NCI-H460 (cell line): ENCODE measurements at places on chromosomes 5 and 9. TPM values are rescaled to one million over a fixed set of nuclear protein-coding genes. Genes with fewer than 3 reads are reported as not detected.
A peak's percentile ranks its signal among the peaks of the same experiment; 100 is the strongest.

GRCh38 chr9:77514886-77515711 lies 133.0 kb downstream of the GNA14 start:
- DNase-seq = no peak

Gene SPINK4
- total RNA-seq = not detected in 2 replicates

GRCh38 chr5:53512539-53512938 lies 32.1 kb downstream of the FST start:
- DNase-seq = no peak

Gene ARID3C
- not detected in 2 replicates for total RNA-seq

- DNase-seq = no peak
Observed at GRCh38 chr5:173768891-173769290, 119.3 kb upstream of the CPEB4 start.

Gene AGXT2
- total RNA-seq = not detected in 2 replicates

- DNase-seq = peak; percentile 40
Observed at GRCh38 chr9:4375424-4376200, 75.7 kb upstream of the GLIS3 start.

GRCh38 chr5:6435356-6435755 lies 13.3 kb upstream of the UBE2QL1 start:
- no peak for DNase-seq

- DNase-seq = no peak
Observed at GRCh38 chr9:37105234-37105633, 15.1 kb upstream of the ZCCHC7 start.

Gene INSL6
- total RNA-seq = not detected in 2 replicates

DNA sequence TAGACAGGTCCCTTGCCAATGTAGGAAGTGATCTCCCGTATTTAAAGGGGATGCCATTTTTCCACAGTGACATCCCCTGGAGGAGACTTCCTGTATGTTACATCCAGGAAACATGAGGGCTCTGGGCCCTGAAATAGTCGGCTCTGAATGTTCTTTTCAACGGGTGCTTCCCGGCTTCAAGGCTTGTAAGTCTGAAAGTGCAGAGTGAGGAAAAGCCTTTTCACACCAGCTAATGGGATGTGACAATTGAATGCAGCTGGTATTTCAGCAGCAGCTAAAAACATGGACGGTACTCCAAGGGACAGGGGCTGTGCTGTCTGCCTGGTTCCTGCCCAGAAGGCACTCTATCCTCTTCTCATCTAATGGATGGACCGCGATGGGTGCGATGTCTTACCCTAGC lies 1.4 kb downstream of the IL9 start:
- DNase-seq = no peak

- no peak for DNase-seq
Observed at GRCh38 chr9:70525519-70525918, 111.1 kb upstream of the KLF9 start.

DNA sequence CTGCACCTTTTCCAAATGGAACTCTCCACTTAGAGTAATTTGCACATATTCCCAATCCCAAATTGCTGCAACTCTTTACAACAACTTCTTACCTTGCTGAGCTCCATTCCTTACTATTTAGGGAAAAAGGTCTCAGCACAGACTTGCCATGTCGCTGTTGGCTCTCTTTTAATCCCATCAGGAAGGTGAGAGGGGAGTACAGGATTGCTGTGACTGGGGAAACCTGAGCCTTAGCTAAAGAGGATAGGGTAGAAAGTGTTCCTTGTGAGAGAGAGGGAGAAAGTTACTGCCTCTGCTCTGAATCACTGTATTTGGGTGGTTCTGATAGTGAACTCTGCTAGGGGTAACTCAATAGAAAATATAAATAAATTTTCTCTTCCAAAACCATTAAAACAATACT lies 43.7 kb upstream of the GABRA1 start:
- no peak for DNase-seq

DNA sequence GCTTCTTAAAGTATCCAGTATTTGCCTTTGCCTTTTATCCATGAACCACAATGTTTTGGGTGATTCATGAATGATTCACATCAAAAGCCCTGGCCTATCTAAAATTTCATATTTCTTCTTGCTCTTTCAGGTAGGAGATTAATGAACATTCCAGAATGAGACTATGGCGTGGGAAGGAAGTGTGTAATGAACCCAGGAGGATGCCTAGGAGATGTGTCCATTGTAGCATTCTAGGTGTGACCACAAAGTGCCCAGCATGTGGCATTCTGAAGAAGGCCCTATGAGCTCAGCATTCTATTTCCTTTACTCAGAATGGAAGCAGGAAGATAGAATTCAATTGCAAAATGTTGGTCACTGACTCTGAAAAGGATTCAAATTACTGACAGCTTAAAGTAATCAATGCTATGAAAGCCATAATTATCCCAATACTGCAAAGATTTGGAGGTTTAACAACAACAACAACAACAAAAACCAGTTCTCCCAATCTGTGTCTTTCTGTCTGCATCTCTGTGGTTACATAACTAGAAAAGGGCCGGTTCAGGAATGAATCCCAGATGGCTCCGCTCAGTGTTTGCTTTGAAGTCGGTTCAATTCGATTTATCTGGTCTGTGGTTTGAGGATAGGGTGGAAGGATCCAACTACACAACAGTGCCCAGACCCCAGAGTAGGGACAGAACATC lies 126.7 kb downstream of the FOXD1 start:
- DNase-seq = no peak

GRCh38 chr9:385818-386398 lies 171.2 kb downstream of the DOCK8 start:
- peak; percentile 46 for DNase-seq

Gene RANBP3L
- 0.17 TPM in 1 of 2 replicates, not detected in the other for total RNA-seq

Gene CDX1
- total RNA-seq = not detected in 2 replicates

DNA sequence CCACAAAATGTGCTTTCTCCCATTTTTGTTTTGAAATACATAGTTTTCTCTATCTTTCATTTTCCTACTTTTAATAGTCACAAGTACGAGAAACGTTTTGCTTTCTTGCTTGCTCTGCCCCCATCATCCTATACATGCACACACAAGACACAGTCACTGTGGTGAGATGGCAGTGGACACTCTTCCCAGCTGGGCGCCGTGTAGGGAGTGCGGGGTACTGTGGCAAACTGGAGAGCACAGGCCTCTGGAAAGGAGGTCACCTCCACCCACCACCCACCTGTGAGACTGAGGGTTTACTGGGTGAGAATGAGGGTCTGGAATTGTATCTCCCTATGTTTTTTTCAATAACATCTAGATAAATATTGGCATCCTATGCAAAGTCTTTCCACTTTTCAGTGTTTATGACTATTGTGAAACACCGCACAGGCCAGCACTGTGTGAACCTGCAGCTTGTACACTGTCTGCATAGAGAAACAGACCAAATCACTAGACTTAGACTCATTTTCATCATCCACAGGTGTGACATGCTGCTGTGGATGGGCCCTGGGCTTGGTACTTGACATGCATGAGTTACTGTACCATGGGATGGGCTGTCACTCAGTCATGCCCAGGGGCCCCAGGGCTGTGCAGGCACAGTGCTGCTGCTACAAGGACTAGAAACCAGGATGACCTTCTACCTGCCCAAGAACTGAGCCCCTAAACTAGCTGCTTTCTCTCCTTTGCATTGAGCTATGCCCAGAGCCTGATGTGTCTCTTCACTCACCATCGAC lies 118.1 kb upstream of the LMX1B start:
- DNase-seq = no peak

GRCh38 chr5:163163858-163164257 lies 273.5 kb upstream of the CCNG1 start:
- DNase-seq = no peak

Gene TAS2R1
- total RNA-seq = not detected in 2 replicates

- DNase-seq = no peak
Observed at GRCh38 chr5:177508221-177508611, 1.4 kb downstream of the DOK3 start.

DNA sequence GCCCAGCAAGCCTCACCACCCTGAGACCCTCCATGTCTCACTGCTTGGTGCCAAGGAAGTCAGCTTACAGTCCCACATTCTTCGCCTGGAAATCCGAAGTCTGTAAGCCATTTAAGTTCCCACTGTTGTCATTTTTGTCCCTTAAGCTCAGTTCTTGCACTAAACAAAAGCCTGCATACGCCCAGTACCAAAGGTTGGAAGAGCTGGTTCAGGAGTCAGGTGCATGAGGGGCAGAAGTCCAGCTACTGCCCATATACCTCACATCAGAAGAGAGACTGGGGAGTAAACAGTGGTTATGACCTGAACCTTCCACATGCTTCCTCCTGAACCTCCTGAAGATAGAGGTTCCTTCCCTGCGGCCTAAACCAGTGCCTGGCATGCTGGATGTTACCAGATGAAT lies 146.0 kb downstream of the FRMD3 start:
- DNase-seq = no peak

DNA sequence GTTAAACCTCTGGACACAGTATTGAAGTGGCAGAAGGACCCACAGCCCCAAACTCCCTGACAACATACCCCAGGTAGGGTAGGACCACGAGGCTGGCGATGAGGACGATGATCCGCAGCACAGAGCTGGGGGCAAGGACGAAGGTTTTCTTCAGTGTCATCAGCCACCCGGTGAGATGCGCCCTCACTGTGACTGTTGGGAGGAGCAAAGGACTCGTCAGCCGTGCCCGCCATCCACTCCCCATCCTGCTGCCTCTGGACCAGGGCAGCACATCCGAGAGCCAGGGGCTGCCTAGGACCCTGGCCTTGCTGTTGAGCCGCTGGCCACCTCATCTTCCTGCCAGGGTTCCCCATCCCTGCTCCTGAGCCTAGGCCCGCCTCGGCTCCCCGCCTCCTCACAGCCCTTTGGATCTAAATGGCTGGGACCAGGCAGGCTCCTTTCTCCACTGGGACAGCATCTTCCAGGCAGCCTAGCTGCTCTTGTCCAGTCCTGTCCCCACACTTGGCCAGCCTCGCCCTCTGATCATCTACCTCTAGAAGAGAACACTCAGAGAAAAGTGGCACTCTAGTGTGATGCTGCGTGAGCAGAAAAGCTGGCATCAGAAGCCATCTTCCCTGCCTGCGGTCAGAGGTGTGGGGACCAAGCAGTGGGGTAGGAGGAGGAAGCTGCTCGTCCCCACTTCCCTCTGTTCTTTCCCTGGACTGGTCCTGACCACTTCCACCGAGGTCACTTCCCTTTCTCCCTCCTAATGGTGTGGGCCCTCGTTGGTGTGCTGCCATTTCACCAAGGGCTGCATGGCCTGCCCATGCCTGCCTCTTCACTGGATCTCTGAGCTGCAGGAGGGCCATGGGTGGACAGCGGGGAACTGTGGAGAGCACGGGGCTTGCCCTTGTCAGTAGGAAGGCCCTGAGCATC lies 49.2 kb downstream of the OTULIN start:
- DNase-seq = no peak

- DNase-seq = no peak
Observed at GRCh38 chr5:59575648-59576445, 317.7 kb downstream of the PDE4D start.
